ENCODE measurements at places on chromosomes 1 and 21. TPM values are rescaled to one million over a fixed set of nuclear protein-coding genes. Genes with fewer than 3 reads are reported as not detected.
A peak's percentile ranks its signal among the peaks of the same experiment; 100 is the strongest.

The DIO1 gene
- not detected for total RNA-seq

The B3GALT2 gene
- 0.49 TPM for total RNA-seq

GRCh38 chr21:44291936-44292811 lies 6.5 kb downstream of the AIRE start:
- DNase-seq: no peak
- H3K27ac ChIP-seq: no peak overlapping the region
- no peak overlapping the region for H3K4me3 ChIP-seq
- H3K4me1 ChIP-seq: peaks cover 24% of the 10 kb centered on the region
- no peaks in the 10 kb centered on the region for H3K36me3 ChIP-seq

DNA sequence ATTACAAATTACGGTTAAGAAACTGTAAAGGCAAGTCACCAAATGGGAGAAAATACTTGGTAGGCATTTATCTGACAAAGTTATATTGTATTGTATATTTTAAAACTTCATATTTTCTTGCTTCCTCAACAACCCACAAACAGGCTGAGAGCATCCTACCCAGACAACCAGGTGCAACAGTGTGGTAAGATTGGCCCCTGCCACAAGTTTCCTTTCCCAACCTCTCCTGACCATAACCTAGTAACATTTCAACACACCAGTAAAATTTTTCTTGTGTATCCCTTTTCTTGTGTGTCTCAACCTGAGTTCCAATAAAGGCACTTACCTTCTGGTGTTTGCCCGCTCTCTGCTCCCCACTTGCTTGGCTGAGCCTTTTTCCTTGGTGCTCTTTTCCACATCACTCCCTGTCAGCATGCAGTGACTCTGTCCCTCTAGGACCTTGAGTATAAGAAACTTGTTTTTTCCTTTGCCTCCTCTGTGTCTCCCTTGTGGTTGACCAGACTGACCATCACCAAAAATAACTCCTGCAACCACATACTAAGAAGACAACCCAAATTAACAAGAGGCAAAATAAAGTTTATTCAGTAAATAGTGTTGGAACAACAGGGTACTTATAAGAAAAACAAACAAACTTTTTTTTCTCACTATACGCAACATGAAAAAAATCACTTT lies 40.9 kb downstream of the FCRL3 start:
- DNase-seq: no peak
- no peak overlapping the region for H3K4me3 ChIP-seq
- no peaks in the 10 kb centered on the region for H3K36me3 ChIP-seq

DNA sequence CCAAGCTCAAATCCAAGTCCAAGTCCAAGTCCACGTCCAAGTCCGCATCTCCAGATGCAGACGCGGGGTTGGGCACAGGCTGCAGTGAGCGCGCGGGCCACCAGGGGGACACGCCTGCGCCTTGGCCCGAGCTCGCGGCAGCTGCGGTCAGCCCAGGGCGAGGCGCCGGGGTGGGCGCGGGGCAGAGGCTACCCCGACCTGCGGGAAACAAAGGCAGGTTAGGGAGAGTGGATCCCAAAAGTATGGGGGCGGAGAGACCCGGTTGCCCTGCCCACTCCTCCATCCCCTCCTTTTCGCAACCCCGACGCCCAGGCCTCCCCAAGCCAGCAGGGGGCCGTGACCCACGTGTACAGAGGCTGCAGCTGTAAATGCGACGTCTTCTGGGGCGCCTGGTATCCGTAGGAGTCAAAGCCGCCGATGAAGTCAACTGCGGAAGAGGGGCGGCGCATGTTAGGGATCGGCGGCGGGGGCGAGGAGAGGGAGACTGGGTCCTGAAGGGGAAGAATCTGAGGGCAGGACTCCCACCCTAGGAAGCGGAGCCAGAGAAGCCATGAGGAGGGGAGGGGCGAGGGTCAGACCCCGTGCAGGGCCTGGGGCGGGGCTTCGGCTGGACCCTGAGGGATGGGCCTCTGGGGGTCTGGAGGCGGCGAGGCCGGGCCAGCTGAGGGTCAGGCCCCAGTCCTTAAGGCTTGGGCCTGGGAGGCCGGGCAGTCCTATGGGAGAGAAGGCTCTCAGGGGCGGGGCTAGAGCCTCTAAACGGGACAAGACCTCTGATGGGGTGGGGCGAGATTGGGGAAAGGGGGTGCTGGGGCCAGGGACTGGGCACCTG lies 58.0 kb downstream of the NKAIN1 start:
- no peaks in the 10 kb centered on the region for H3K36me3 ChIP-seq
- no peak overlapping the region for H3K4me3 ChIP-seq
- no peaks in the 10 kb centered on the region for H3K27me3 ChIP-seq
- no peak for DNase-seq
- H3K4me1 ChIP-seq: peaks cover 11% of the 10 kb centered on the region

DNA sequence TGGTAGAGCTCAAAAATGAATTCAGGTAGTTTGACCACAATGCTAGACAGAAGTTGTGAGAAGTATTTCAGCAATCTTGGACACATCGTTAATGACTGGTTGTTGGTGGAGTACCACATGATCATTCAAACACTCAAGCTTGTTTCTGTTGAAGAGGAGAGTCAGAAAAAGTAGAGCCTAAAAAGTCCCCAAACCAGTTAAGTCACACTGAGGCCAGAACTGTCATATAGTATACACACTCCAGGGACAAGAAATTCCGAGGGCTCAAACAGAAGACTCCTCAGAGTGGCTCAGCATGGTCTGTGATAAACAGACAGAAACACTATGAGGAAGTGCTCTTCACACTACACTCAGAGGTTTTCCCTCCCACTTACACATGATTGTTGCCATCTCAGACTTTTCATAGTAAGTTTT lies 5.8 kb downstream of the TRIM33 start:
- H3K4me3 ChIP-seq: no peak overlapping the region
- no peak for DNase-seq
- peaks cover 56% of the 10 kb centered on the region for H3K4me1 ChIP-seq
- H3K27me3 ChIP-seq: no peaks in the 10 kb centered on the region
- H3K27ac ChIP-seq: no peak overlapping the region

DNA sequence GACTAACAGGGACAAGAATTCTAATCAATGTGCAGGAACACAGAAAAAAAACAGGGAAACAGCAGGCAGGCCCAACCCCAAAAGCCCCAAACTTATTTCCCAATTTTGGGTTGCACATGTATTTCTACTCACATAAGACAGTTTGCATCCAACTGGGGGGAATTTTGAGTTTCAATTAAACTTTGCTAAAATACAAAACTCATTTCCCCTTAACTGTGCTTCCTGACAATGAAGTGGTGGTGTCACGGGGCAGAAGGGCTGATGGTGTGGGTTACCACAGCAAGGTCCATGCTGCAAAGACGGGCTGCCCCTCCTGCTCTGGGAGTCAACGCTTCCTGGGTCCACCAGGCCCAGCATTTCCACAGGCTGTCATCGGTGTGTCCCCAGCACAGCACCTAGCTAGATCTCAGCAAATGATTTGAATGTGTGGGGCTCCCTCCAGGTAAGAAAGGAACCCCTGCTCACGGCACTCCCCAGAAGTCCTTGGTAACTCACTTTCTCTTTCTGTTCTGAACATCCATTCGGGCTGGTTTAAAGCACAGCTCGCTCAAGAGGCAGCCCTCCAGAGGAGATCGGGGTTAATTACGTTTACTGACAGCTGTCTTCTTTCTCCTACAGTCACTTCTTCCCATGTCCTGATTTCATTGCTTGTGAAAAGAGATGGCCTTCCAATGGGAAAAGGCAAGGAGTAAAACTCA lies 27.4 kb downstream of the HIVEP3 start:
- H3K27me3 ChIP-seq: no peaks in the 10 kb centered on the region
- peaks cover 10% of the 10 kb centered on the region for H3K4me1 ChIP-seq
- peak; percentile 67 for DNase-seq
- no peaks in the 10 kb centered on the region for H3K36me3 ChIP-seq
- peak overlapping the region; percentile 33 for H3K4me3 ChIP-seq
- no peak overlapping the region for H3K27ac ChIP-seq

DNA sequence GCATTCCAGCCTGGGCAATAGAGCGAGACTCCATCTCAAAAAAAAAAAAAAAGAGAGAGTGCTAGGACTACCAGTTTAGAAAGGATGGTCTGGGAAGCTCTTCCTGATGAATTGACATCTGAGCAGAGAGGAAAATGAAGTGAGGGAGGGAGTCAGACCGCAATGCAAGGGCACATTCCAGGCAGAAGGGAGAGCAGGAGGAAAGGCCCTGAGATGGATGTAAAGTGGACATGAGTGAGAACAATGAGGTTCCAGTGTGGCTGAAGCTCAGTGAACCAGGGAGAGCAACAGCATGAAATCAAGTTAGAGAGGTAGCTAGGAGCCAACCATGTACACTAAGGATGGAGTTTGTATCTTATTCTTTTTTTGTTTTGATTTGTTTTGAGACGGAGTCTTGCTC lies 55.9 kb upstream of the SPOCD1 start:
- no peaks in the 10 kb centered on the region for H3K36me3 ChIP-seq
- no peaks in the 10 kb centered on the region for H3K27me3 ChIP-seq
- no peak overlapping the region for H3K4me3 ChIP-seq
- H3K4me1 ChIP-seq: no peaks in the 10 kb centered on the region

- no peaks in the 10 kb centered on the region for H3K36me3 ChIP-seq
- H3K4me3 ChIP-seq: no peak overlapping the region
- no peaks in the 10 kb centered on the region for H3K27me3 ChIP-seq
- H3K4me1 ChIP-seq: no peaks in the 10 kb centered on the region
Observed at GRCh38 chr1:54989473-54989872, 9.0 kb downstream of the TMEM61 start.

DNA sequence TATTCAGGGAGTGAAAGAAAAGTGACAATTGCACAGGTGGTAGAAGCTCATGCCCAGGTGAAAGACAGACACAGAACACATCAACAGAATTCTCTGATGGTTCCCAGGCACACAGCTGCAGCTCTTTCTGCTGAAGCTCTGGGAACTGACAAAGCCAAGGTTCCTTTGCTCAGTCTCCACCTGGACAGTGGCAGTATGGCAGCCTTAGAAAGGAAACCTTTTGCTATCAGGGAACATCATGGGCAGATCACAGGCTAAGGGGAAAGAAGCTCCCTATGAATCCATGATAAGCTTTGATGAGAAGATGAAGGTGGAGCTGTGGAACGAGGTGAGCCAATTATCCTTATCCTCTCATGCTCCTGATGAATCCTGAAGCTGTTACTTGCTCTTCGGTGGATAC lies 1.2 kb downstream of the SPRR2B start:
- H3K36me3 ChIP-seq: no peaks in the 10 kb centered on the region
- H3K4me3 ChIP-seq: no peak overlapping the region
- H3K4me1 ChIP-seq: no peaks in the 10 kb centered on the region

- H3K27me3 ChIP-seq: no peaks in the 10 kb centered on the region
- no peak for DNase-seq
Observed at GRCh38 chr1:3285106-3285740, 169.2 kb upstream of the ARHGEF16 start.

- no peak for DNase-seq
- H3K4me1 ChIP-seq: peaks cover 14% of the 10 kb centered on the region
- no peaks in the 10 kb centered on the region for H3K36me3 ChIP-seq
Observed at GRCh38 chr1:8059161-8059622, 33.1 kb upstream of the ERRFI1 start.
